ENCODE measurements at places on chromosomes 13 and 19.
A peak's percentile ranks its signal among the peaks of the same experiment; 100 is the strongest.

DNA sequence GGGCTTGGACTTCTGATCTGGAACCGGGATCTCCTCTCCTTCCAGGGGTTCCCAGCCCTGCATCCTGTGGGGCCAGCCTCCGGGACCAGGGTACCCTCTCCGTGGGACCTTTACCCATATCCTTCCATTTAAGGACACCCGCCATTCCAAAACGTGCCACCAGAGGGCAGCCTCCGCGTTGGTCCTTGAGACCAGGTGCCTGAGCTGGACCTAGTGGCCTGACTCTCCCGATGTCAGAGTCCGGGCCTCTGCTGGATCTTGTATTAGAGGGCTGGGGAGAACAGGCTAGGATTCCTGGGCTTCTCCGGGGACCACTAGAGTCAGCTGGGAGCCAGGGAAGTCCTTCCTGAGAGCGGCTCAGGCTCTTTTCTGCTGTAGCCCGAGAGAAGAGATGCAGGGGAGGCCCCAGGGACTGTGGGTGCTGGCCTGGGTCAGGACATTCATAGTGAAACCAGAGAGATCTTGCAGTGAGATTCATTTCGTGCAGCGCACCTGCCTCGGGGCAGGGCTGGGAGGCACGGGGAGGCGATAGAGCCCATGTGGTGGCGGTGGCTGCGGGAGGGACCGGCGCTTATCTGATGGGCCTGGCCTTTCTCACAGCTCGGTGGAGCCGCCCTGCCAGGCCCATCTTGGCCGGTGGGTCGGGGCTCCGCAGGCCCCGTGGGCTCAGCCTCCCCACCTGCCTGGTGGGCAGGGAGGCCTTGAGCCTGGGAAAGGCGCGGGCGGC lies 9.8 kb upstream of the SLC7A10 start:
- peak; percentile 63 for DNase-seq

- no peak for DNase-seq
Observed at GRCh38 chr19:35015954-35016351, 14.3 kb upstream of the SCN1B start.

DNA sequence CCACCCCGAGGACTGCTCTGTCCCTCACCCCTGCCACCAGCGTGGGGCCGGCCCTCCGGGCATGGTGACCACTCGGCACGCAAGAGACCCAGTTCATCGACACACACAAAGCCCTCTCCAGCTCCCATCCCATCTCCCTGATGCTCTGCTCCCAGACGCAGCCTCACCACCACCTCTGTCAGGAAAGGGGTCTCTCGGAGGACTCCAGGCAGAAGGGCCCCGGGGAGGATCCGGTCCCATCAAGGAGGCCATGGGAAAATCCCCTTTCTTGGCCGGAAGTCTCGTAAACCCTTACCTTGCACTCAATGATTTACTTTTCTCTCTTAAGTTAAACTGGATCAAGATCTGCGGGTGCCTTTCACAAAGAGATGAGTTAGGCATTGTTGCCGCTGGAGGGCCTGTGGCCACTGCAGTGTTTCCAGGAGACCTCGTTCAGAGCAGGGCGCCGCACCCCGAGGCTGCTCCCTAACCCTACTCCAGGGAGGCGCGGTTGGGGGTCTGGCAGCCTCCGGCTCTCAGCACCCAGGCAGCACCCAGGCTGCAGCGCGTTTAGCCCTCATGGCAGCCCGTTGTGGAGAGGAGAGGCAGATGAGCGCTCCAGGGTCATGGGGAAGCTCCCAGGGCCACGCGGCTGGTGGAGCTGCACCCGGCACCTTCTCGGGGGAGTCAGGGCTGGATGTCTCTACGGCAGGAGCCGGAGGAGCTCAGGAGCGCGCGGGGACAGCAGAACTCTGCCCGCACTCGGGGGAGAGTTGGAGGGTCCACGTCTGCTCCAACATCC lies 31.0 kb downstream of the C2CD4C start:
- no peak for DNase-seq

DNA sequence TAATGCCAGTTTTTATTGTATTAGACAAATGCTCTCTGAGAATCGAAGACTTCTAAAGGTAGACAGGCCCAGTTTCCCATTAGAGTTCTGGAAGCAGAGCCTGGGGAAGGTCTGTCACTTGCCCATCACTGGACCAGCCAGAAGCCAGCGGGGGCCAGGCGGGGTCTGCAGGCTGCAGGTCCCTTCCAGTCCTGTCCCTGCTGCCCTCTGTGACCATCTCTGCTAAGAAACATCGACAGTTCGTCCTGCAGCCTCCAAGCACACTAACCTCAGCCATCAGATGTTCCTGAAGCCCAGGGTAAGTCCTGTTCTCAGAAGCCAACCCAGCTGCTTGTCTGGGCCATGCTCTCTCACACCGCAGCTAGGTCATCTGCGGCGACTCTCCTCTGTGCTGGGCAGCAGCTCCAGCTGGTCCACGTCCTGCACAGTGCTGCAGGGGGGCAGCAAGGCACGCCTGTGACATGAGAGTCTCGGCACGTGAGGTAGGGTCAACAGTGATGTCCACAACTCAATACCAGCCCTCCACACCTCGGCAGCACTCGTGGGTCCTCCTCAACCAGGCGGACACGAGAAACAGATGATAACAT lies 2.9 kb upstream of the ADPRHL1 start:
- DNase-seq = no peak

- peak; percentile 90 for DNase-seq
Observed at GRCh38 chr19:48837051-48837524, 797 bp upstream of the HSD17B14 start.

GRCh38 chr13:78742659-78743058 lies 83.7 kb upstream of the OBI1 start:
- no peak for DNase-seq

Data from lung (tissue), 17 donors.